ENCODE measurements at places on chromosomes 7 and 10. TPM values are rescaled to one million over a fixed set of nuclear protein-coding genes. Genes with fewer than 3 reads are reported as not detected.

Gene HOXA6
- 0.32 TPM for total RNA-seq

Gene SNX13
- total RNA-seq: 35.8 TPM

GRCh38 chr10:114894911-114895310 is 43.1 kb upstream of the TRUB1 start:
- no peak for DNase-seq
- no peaks in the 10 kb centered on the region for H3K27me3 ChIP-seq
- H3K4me3 ChIP-seq: no peak overlapping the region

DNA sequence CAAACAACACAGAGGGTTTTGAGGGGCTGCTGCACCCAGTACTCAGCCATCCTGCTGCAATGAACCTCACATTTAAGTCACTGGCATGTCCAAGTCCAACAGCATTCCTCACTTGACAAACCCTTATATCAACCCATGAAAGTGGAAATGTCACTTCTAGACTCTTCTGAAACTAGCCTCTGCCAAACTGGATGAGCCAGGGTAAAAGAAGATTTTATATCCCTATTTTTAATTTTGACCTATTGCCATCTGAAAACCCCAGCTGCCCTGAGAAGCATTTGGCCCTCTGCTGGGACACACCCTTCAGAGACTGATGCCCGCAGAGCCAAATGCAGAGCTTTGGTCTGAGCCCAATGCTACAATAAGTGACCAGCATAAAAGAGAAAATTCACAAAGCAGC is 201.1 kb downstream of the ANK3 start:
- H3K36me3 ChIP-seq: no peaks in the 10 kb centered on the region
- H3K27me3 ChIP-seq: no peaks in the 10 kb centered on the region
- peaks cover 2% of the 10 kb centered on the region for H3K4me1 ChIP-seq
- no peak overlapping the region for H3K4me3 ChIP-seq

DNA sequence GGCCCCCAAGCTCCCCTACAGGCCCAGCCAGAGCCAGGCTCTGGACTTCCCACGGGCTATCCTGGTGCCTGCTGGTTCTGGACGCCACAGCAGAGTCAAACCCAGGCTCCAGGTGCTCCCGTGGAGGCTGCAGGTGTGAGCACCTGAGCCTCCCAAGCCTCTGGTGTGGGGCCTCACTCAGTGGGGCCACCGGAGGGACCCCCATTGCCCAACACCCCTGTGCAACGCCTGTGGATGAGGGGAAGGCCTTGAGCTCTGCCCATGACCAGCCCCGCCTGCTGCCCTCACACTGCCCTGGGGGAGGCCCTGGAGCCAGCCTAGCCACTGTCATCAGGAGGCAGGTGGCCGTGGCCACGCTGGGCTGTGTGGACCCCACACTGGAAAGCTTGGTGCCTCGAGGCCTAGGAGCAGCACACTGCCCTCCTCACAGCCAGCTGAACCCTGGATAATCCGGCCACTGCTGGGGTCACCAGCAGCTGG is 229.3 kb downstream of the MAD1L1 start:
- peak; percentile 3 for DNase-seq
- H3K4me3 ChIP-seq: no peak overlapping the region

DNA sequence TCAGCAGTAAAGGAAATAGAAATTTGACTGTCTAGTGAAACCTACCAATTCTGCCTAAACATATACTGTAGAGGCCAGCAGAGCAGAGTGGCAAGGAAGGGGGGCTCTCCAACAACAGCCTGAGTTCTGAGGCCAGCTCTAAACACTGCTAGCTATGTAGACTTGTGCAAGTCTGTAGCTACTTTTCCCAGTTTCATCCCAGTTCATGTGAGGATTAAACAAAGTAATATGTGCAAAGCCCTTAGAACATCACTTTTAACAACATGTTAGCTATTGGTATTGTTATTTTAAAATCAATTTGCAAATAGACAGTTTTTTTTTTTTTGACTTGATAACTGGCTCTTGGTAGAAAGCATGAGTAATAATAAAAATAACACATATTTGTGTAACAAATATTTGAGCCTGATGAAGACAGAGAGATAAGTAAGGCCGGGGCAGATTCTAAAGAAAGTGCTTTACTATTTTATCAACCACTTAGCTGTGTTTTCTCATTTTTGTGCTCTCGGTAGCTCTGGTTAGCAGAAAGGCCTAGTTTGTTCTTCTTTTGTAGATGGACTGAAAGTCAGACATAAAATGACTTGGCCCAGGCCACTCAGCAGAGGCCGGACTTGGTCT is 9.3 kb downstream of the CHST12 start:
- no peak for DNase-seq
- H3K27me3 ChIP-seq: no peaks in the 10 kb centered on the region
- no peaks in the 10 kb centered on the region for H3K36me3 ChIP-seq
- no peak overlapping the region for H3K27ac ChIP-seq
- H3K4me3 ChIP-seq: no peak overlapping the region

DNA sequence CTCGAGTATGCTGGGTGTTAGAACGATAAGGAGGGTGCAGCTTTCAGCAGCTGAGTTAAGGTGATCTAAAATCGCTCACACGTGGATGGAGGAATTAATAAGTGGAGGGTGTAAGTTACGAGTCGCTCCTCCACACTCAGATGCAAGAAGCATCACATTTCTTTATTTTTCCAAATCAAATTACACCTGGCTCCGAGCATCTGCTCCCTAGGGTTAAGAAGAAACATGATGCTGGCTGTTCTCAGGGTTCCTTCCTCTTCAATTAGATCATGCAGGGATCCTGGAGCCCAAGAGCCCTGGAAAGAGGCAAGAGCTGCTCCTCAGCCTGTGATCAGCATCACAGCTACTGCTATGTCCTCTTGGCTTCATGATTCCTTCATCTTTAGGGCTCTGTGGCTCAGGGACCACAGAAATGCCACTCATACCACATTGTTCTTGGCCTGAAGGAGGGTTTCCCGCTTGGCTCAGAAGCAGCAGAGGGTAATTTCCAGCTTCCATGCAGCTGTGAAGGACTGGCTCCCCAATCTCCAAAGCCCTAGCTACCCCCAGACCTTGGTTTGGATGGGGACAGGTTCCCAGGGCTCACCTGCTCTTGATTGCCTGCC is 235.9 kb upstream of the ZNF32 start:
- no peaks in the 10 kb centered on the region for H3K27me3 ChIP-seq
- no peak overlapping the region for H3K4me3 ChIP-seq
- H3K4me1 ChIP-seq: no peaks in the 10 kb centered on the region
- no peaks in the 10 kb centered on the region for H3K36me3 ChIP-seq

GRCh38 chr7:50278120-50278519 is 26.4 kb upstream of the IKZF1 start:
- H3K4me1 ChIP-seq: no peaks in the 10 kb centered on the region
- no peak overlapping the region for H3K4me3 ChIP-seq
- H3K27me3 ChIP-seq: no peaks in the 10 kb centered on the region
- no peak for DNase-seq
- H3K36me3 ChIP-seq: no peaks in the 10 kb centered on the region

DNA sequence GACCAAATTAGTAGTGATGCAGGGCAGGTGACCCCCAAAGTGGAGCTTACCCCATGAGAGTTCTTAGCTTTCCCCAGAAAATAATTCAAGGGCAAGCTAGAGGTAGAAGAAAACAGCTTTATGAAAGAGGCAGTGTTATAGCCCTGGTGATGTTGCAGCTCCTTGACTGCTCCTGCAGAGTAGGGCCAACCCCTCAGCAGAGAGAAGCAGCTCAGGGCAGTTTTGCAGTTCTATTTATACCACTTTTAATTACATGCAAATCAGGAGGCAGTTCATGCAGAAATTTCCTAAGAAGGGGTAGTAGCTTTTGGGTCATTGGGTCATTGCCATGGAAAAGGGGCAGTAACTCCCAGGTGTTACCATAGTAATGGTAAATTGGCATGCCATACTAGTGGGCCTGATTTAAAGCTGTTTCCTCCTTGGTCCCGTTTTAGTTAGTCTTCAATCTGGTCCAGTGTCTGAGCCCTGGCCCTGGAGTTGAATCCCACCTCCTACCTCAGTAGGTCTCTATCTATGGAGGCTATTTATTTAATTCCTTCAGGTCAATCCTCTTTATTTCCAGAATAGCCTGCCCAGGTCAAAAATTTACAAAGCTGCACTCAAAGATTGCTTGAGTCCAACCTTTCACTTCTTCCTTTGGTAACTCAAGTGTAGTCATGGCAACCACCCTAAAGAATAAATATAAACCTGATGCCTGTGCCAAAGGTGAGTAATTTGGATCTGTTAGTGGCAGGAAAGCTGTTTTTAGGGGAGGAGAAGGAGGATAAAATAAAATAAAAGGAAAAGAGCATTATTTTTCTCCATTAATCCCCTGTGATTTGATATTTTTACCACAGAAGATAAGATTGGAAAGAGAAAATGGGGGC is 29.5 kb downstream of the PLXDC2 start:
- no peak overlapping the region for H3K4me3 ChIP-seq
- no peaks in the 10 kb centered on the region for H3K27me3 ChIP-seq
- H3K4me1 ChIP-seq: no peaks in the 10 kb centered on the region
- H3K36me3 ChIP-seq: no peaks in the 10 kb centered on the region

GRCh38 chr10:895324-895723 is 36.2 kb downstream of the LARP4B start:
- no peak overlapping the region for H3K4me3 ChIP-seq
- no peak overlapping the region for H3K27ac ChIP-seq
- peaks cover 2% of the 10 kb centered on the region for H3K4me1 ChIP-seq
- no peaks in the 10 kb centered on the region for H3K36me3 ChIP-seq

DNA sequence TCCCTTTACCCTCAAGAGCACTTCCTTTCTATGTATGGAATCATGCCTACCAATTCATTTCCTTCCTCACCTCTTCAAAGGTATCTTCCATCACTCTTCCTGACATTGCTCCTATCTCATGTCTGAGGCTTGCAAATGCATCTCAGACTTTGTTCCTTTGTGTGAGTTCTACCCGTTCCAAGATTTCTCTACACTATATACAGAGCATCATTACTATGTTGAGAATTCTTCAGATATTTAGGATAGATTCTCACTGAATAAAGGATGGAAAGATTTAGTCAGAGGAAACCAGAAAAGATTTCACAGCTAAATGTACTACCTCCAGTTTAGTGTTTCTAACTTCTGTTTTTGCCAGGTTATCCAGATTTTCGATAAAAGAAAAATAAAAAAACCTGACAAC is 462.7 kb downstream of the PHTF2 start:
- no peaks in the 10 kb centered on the region for H3K27me3 ChIP-seq
- H3K4me1 ChIP-seq: peaks cover 2% of the 10 kb centered on the region
- no peak for DNase-seq
- H3K36me3 ChIP-seq: no peaks in the 10 kb centered on the region
- no peak overlapping the region for H3K27ac ChIP-seq
